ENCODE measurements at places on chromosomes 13 and 19.

- no peak for DNase-seq
Measured at GRCh38 chr19:29934781-29935180, 7.3 kb upstream of the URI1 start.

DNA sequence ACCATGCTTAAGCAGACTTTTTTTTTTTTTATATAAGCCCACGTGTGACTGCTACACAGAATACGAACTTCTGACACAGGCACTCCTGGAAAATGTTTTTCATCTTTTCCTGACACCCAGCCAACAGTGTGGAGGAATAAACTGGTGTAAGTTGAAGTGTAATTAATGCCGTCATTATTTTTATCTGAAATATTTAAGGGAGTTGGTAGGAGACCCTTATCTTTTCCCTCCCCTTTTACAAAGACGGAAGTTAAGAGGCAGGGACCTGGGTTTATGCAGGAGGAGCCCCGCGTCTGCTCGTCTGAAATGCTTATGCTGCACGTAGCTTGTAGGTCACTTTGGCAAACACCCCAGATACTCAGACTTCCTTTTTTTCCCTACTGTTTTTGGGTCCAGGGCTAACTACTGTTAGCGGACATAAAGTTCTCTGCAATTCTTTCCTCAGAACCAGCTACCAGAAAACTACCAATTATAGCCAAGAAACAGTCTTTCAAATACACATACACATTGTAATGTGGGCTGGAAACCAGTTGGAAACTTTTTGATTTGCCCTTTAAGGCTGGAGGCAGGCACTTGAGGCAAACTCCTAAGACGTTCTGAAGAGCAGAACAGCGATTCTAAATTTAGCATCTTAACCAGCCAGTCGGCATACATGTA, 50.8 kb downstream of the EFNB2 start:
- DNase-seq: no peak

DNA sequence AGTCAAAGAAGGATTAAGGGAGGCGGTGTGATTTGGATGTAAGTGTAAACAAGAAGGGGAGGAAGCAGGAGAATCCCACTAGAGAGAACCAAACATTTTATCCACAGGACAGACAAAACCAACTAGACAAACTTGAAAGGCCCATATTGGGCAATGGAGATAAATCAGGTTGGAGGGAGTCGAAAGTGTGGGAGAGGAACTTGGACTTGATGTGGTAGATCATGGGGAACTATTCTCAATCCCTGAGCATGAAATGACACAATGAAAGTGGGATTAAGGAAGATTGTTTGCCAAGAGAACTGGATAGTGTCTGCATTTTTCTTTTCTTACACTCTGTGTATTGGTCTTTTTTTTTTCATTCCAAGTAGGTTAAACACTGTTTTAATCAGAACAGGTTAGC, 17.9 kb downstream of the GPR183 start:
- no peak for DNase-seq

- DNase-seq: no peak
Measured at GRCh38 chr13:106132216-106132615, 403.2 kb downstream of the EFNB2 start.

- no peak for DNase-seq
Measured at GRCh38 chr13:60016229-60016628, 147.5 kb downstream of the DIAPH3 start.

GRCh38 chr13:94419304-94419924, 60.1 kb downstream of the DCT start:
- no peak for DNase-seq

DNA sequence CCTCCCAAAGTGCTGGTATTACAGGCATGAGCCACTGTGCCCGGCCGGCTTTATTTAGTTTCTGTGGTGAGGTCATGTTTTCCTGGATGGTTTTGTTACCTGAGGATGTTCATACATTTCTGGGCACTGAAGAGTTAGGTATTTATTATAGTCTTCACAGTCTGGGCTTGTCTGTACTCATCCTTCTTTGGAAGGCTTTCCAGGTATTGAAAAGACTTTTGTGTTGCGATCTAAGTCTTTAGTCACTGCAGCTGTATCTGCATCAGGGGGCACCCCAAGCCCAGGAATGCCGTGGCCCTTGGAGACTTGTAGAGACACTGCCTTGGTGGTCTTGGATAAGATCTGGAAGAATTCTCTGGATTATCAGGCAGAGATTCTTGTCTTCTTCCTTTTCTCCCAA, 12.8 kb downstream of the BLOC1S3 start:
- DNase-seq: no peak

GRCh38 chr13:49927755-49928154, 8.4 kb downstream of the SPRYD7 start:
- DNase-seq: no peak

DNA sequence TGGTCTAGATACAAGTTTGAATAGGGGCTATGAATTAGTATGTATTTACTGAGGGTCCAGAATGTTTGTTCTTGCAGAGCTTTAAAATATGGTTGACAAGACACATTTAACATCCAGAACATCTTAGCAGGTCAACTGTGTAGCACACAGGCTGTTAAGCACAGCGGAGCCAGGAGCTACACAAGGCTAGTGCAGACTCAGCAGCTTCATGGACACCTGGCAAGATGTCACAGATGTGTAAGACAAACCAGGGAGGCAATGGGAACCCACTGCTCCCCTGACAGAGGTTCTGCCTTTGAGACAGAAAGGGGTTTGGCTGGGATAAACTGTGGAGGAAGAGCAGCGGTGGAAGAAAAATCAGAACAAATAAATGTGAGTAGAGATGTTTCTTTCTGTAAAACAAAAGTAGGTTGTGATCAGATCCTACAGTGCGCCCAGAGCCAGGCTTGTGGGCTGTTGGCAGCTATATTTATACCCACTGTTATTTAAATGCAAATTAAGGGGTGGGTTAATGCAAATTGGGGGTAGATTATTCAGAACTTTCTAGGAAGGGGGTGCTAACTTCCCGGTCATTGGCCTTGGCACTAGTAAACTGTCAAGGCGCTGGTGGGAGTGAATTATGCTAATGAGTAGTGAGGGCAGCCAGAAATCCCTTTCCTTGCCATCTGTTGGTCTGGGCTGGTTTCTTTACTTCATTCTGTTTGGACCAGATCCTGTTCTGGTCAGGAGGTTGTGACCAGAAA, 33.0 kb downstream of the MIPEP start:
- DNase-seq: no peak

DNA sequence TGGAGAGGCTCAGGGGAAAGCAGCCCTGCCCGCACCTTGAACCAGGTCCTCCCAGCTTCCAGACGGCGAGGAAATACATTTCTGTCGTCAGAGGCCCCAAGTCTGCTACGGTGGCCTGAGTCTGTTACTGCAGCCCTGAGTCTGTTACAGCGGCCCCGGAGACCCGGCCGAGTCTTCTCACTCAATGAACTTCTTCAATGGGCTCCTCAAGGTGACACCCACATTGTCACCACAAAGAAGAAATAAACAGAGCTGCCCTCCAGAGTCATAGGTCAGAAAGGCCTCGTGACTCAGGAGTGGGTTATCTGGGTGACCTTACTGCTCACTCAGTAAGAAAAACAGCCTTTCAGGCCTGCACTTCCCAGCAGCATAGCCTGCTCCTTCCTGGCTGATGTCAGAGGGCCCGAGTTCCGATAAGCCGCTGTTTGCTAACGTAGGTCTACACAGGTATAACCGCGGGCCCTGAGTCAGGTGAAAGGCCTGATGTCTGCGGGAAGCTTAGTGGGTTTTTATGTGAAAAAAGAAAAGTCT, 66.9 kb upstream of the TM9SF2 start:
- DNase-seq: no peak

DNA sequence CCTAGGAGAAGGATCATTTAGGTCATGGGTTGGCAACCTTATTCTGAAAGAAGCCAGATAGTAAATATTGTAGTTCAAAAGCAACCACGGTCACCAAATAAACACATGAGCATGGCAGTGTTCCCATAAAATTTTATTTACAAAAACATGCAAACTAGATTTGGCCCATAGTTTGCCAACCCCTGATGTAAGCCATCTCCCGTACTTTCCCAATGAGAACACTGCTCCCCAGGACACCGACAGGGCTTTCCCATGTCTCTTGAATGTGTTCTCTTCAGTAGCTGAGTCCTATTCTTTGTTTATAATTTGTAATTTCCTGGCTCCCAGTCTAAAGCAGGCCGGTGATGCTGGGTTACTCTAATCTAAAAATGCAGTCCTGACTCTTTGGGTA, 239.6 kb downstream of the LHFPL6 start:
- no peak for DNase-seq

GRCh38 chr19:18735752-18736151, 52.3 kb downstream of the CRTC1 start:
- no peak for DNase-seq

DNA sequence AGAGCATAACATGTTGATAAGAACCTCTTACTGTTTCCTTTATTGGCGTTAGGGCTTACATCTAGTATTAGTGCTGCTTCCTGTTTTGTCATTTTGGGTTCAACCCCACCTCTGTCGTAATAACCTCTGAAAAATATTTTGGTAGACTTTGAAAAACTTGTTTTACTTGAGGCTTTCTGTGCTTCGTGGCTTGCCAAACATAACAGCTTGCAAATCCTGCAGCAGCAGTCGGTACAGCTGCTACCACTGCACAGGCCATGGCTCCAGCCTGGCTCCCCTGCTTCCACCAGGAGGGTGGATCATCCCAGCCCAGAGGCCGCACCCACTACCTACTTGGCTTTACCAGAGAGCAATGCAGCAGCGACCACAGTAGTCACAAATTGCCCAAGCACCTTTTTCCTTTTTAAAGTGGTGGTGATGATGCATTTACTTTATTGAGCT, 11.8 kb upstream of the CEACAM4 start:
- DNase-seq: peak; percentile 29

GRCh38 chr13:111044087-111044830, 70.9 kb upstream of the ARHGEF7 start:
- no peak for DNase-seq

DNA sequence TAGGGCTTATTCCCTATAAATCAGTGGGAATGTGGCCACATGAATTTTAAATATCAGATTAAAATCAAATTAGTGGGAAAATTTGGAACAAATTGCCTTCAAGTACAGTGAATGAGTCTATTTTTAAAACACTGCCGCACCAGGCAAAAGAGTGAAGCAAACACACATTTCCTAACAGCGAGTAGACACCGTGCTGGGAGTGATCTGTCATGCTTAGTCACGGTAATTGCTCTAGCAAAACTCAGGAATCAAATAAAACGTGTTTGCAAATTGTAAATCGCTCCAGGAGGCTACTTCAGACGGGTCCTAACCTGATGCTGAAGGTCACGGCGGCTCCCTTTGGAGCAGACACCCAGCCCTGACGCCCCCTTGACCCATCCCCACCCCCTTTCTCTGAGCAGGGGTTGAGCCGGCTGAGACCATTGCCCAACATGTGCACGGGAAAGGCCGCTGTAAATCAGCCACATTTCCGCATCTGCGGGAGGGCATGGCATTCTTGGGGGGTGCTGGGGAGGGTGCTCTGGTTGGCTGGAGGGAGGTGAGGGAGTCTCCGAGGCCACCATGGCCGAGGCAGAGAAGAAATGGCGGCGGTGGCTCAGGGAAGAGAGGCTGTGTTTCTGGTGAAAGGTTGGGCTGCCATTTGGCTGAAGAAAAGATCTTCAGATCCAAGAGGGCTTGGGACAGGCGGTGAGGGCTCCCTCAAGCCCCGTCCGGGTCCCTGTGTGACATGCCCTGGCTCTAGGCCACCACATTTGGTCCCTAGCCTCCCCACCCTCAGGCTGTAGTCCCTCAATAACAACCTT, 8.9 kb downstream of the CEBPA start:
- no peak for DNase-seq

DNA sequence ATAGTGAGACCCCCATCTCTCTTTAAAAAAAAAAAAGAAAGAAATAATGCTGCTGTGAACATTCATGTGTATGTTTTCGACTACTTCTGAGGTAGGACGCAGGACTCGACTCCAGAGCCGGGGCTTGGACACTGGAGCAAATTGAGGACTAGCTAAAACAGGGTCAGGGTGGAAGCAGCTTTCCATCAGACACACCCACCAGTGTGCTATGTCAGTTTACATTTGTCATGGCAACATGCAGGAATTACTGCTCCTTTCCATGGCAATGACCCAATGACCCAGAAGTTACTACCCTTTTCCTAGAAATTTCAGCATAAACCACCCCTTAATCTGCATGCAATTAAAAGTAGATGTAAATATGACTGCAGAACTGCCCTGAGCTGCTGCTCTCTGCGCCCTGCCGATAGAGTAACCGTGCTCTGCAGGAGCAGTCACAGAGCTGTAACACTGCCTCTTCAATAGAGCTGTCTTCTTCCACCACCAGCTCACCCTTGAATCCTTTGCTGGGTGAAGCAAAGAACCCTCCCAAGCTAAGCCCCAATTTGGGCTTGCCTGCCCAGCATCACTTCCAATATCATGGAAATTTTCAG, 61.6 kb upstream of the ZNF599 start:
- DNase-seq: no peak

- DNase-seq: no peak
Measured at GRCh38 chr13:87675851-87676250, 4.7 kb downstream of the SLITRK5 start.

DNA sequence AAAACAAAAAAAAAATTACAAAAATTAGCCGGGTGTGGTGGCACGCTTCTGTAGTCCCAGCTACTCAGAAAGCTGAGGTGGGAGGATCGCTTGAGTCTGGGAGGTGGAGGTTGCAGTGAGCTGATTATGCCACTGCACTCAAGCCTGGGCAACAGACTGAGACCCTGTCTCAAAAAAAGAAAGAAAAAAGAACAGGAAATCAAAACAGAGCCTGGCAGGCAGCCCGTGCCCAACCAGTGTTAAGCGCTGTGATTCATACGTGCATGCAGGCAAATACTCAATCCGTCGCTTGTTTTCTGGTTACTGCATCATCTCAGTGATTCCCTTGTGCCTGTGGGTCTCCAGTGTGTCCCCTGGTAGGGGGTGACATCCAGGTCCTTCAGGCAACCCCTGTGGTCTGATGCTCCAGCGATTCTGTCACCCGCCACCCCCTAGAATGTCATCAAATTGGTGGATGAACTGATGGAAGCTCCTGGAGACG, 18.1 kb downstream of the DDX39A start:
- DNase-seq: no peak

- DNase-seq: no peak
Measured at GRCh38 chr13:34408640-34409039, 533.4 kb upstream of the NBEA start.

DNA sequence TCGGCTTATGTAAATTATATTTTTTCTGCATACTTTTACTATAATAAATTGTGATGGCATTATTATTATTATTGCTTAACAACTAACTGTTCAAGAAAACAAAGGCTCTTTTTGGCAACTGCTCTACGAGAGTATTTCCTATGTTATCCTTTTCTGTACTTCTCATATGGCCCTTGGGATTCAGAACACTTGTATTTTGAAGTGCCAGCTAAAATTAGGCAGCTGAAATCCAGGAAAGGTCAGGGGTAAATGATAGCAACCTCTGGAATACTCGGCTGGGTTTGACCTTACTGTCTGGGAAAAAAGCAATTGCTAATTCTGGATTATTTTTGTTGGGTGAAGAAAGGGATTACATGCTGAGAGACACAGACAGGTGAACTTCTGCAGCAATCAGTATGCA, 23.9 kb downstream of the EDNRB start:
- DNase-seq: no peak
